Fibroblast of mammary gland (primary cell): ENCODE measurements at places on chromosomes 2 and 18.

GRCh38 chr2:178536037-178536436 lies 55.8 kb downstream of the PLEKHA3 start:
- DNase-seq: no peak

DNA sequence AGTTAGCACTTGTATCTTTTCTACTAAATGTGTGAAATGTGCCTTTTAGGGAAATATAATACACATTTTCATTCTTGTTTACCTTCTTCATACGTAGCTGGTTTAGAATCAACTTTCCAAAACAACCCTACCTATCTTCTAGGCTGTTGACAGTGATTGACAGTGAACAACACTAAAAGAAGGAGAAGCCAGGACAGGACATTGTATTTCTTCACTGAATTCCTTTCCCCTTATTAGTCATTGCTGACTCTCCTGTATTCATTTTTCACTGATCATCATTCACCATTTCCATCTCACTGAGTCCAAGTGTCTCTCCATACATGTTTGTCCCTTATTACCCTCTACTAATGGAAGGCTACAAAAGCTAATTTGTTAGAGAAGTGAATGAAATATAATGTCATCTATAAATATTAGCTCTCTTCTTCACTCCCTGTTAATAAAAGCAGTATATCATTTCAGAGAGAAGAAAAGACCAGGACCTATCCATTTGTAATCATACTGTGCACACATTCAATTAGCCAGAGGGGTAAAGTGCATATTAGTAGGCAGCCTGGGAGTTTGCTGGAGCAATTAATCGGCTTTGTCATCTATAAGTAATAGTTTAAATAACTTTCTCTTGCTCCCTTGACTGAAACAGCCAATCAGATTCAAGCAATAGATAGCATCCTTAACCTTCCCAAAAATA lies 192.5 kb upstream of the FOSL2 start:
- DNase-seq: peak; percentile 20

- no peak for DNase-seq
Observed at GRCh38 chr2:33258387-33258786, 218.1 kb upstream of the RASGRP3 start.

DNA sequence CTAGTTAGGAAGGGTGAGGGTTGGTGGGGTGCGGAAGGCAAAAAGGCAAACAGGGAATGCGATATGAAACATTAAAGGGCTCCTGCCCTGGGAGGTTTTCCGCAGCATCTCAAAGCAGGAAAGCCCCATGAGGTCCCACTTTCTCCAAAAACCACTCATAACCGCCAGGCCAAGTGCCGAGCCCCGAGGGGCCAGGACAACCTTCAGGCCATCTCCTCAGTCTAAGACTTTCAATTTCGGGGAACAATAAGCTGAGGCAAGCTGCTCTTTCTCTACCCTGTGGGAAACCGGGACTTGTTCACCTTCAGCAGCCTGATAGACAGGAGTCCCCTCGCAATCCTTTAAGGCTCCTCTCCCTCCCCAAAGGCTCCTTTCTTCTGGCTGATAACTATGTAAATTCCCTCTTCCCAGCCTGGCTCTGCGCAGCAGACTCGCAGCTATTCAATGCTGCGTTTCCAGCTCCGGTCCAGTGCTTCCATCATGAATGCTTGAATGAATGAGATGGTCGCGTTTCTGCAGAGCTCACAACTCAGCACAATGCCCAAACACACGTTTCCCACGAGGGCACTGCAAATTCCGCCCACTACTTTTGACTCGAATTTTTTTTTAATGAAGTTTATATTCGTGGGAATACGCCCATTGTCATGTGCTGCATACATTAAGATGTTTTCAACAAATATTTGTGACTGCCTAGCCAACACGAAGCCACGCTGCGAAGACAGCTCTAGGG lies 1.4 kb downstream of the LAMA1 start:
- peak; percentile 25 for DNase-seq

GRCh38 chr2:236162882-236163470 lies 5.2 kb downstream of the GBX2 start:
- no peak for DNase-seq

GRCh38 chr2:200086911-200087310 lies 131.5 kb downstream of the MAIP1 start:
- DNase-seq: peak; percentile 37

- DNase-seq: peak; percentile 89
Observed at GRCh38 chr18:9413576-9413975, 61.7 kb upstream of the RALBP1 start.

DNA sequence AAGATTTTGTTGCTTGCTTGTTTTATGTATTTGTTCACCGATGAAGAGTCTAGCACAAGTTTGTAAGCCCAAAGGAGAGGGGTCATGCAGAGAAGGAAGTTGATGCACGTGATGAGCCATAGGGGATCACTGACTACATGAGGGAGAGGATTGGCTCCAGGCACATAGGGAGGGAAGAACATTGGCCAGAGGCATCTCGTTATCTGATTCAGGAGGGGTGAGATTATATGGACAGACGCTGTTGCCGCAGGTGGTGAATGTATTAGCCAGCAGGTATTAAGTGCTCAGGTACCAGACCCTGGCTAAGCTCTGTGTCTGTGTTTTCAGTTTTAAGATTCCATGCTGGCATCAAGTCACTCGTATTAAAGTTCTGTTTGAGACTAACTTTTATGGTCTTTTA lies 91.8 kb upstream of the CHST9 start:
- no peak for DNase-seq

- no peak for DNase-seq
Observed at GRCh38 chr2:1521878-1522830, 108.9 kb downstream of the TPO start.
